ENCODE measurements at places on chromosomes 16 and 17.

- DNase-seq: no peak
These were observed 13.9 kb upstream of the KIFC3 start for GRCh38 chr16:57815987-57816745.

DNA sequence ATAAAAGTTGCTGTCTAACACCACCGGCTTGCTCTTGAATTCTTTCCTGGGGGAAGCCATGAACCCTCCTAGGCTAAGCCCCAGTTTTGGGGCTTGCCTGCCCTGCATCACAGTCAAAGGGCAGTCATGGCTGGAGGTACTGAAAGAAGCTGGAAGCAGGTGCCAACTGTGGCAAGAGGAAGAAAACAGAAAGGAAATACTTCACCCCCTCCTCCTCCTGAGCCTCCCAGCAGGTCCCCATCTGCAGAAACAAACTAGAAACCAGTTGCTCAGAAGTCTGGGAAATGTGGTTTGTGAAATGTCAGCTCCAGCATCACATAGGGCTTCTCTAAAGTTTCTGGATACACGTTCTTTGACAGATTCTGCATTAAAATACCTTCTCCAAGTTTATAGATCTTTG is 150.0 kb upstream of the PSMD7 start:
- no peak for DNase-seq

DNA sequence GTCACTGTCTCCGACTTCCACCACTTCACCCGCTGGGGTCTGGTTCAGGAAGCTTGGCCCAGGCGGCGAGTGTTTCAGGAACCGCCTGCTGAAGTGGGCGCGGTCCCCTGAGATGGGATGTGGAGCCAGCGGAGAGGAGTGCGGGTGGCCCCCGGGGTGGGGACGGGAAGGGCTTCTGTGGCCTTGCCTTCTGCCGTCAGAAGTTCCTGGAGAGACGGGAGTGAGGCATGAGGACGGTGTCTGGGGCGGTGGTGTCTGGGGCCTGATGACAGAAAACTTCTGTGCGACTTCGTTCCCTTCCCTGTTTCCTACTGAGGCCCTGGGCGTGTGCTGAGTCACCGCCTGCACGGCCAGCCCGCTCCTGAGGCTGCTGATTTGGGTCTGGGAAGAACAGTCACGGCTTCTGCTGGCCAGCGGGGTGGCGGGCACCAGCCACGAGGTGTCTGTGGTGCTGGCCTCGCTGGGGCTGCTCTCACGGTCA is 12.3 kb upstream of the NLRC3 start:
- no peak for DNase-seq

DNA sequence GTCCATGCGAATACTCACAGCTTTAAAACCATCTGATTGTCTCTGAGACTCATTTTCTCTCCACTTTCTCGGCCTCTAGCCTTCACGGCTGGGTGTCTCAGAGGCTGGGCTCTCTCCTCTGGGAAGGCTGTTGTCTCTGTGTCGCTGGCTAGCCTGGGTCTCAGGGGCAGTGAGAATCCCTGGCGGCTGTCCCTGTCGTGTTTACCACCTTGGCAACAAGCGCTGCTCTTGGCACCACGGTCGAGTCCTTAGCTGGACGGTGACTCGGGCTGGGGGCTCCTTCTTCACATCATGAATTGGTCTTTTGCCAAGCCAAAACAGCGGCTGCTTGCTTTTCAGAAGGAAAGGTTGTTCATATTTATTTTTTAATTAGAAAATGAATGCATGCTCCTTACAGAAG is 81.1 kb downstream of the MSI2 start:
- no peak for DNase-seq

GRCh38 chr16:13378151-13378550 is 476.8 kb downstream of the SHISA9 start:
- no peak for DNase-seq

DNA sequence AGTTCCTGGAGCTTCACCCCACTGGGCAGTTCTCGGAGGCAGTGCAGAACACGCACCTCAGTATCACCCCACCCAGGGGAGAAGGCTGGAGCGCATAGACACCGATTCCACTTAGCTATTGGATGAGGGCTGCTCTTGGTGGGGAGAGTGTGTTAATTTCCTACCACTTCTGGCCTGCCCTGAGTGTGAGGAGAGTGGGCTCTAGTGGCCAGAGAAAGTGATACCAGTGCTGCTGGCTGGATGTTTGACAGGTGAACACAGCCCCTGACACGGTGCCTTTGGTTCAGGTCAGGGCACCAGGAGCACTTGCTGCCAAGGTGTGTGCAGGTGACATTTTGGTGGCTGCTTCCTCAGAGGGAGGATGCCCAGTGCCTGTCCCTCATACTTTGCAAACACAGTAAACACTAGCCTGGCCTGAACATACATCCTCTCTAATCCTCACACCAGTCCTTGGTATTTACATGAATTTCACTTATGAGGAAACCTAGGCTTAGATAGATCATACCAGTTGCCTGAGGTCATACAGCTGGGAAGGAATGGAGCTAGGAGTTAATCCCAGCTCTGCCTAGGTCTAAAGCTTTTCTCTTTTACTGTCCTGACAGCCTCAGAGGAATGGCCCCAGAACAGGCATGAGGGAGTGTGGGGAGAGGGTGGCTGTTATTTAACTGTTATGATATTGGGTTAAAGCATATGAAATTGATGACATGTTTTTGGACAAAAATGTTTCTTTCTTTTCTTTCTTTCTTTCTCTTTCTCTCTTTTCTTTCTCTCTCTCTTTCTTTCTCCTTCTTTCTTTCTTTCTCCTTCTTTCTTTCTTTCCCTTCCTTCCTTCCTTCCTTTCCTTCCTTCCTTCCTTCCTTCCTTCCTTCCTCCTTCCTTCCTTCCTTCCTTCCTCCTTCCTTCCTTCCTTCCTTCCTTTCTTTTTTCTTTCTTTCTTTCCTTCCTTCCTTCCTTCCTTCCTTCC is 21.0 kb upstream of the ITGAX start:
- peak; percentile 45 for DNase-seq

GRCh38 chr16:56238188-56238587 is 46.9 kb downstream of the GNAO1 start:
- no peak for DNase-seq

- DNase-seq: peak; percentile 87
These were observed at the start of gene NUP93 for GRCh38 chr16:56729735-56730662. Gene NUP93 (plus strand): TSS chr16:56730129. CDS start chr16:56748248, 18,119 bp downstream.

- DNase-seq: peak; percentile 76
These were observed 27.6 kb upstream of the PRM1 start for GRCh38 chr16:11308493-11309283.
